Kidney (tissue), 22 donors: ENCODE measurements at places on chromosomes 2 and 18.

GRCh38 chr2:44833171-44834069, 108.1 kb upstream of the SIX3 start:
- DNase-seq, result no peak

DNA sequence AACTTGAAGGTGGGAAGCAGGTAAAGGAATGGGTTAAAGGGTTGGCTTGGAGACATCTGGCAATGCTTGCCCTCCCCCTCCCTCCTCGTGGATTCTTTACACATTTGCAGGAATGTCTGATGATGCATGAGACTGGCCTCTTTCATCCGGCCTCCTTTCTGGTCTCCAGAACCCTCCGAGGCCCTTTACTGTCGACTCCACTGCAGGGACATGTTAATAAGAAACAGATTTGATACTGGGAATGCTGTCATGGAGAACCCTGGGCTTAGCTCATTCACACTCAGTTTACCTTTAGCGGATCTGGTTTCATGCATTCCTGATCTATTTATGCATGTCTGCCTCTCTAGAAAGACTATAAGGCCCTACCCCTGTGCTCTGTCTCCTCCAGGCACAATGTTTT, 238.7 kb downstream of the TGIF1 start:
- peak; percentile 86 for DNase-seq

- no peak for DNase-seq
Measured at GRCh38 chr2:238462782-238463396, 36.2 kb downstream of the ASB1 start.

- peak; percentile 45 for DNase-seq
Measured at GRCh38 chr2:226211439-226211838, 588.2 kb downstream of the IRS1 start.

GRCh38 chr18:77905449-77906055, 655.9 kb downstream of the GALR1 start:
- DNase-seq, result no peak

GRCh38 chr2:100645695-100646429, 83.1 kb downstream of the PDCL3 start:
- DNase-seq, result peak; percentile 42
